ENCODE measurements at places on chromosomes 1 and 21.
A peak's percentile ranks its signal among the peaks of the same experiment; 100 is the strongest.

DNA sequence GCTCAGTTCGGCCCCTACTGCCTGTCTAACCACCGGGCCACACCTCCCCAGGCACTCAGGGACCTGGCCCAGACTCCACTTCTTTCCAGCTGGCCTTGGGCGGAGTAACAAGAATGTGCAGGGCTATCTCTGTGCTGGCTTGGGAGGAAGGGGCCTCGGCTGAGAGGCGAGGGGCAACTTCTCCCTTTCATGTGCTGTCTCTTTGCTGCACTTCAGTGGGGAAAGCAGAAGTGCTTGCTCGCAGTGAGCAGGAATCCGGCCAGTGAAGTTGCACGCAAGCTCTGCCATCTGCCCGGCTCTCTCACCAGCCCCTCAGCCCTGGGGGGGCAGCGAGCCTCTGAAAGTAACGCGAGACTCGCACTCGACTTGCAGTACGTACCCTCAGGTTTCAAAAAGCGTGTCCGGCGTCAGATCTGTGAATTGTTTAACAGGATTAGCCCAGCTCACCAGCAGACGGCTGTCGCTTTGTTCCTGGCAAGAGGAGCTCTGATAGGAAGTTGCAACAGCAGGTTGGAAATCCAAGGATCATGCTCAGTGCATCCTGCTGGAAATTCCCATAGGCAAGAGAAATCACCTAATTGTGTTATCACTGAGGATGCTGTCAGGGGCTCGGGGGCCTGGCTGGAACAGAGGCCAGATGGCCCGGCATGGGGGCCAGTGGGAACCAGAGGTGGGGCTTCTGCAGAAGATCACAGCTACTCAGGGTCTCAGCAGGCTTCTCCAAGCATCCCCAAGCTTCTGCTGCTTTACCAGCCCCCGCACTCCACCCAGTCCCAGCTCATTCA is 221.1 kb downstream of the NPHP4 start:
- no peak for DNase-seq

DNA sequence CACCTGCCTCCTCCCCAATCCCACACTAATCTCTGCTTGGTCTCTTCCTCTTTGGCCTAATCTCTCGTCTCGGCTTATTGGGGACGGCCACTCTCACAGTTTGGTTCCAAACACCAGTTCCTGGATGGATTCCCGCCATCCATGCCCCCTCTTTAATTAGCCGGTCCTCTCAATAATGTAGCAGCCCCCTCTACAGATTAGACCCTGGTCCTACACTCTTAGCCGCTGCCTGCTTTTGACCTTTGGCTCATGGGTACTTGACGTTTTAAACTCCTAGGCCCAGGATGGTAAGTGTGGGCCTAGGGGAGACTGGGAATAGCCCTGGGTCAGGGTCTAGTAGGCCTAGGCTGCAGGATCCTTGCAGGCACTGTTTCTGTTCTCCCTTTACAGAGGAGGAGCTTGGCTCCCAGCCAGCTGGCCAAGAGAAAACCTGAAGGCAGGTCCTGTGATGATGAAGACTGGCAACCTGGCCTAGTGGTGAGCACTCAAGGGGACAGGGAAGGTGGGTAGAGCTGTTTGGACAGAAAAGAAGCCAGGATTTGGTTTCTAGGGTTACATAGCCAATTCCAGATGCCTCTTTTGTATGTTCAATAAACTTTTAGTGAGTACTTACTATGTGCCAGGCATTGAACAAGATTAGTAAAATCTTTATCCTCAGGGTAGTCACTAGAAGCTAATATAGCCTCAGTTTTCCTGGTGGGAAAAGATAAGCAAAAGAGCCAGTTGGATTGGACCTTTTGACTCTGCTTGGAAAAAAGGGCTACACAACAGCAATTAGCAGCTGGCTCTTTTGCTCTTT is 758 bp downstream of the RAD54L start:
- DNase-seq: no peak

GRCh38 chr1:181660621-181661020 is 177.3 kb downstream of the CACNA1E start:
- no peak for DNase-seq

DNA sequence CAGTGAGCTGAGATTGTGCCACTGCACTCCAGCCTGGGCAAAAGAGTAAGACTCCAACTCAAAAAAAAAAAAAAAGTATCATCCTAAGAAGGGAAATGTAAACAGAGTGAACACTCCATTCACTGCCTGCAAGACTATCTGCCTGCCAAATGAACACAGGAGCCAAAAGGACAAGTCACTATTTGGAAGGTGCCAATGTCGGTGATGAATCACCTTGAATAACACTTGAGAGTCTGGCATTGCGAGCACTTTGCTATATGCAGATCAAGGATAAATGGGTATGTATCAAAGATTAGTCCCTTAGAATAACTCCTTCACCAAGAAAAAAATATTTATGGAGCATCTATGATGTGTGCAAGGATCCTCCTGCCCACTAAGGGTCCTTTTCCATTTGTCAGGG is 6.6 kb downstream of the UBR4 start:
- DNase-seq: peak; percentile 14

GRCh38 chr1:183636334-183636682 is 725 bp upstream of the ARPC5 start:
- no peak for DNase-seq

- DNase-seq: no peak
These were observed 15.7 kb upstream of the NRIP1 start for GRCh38 chr21:15080526-15080925.

DNA sequence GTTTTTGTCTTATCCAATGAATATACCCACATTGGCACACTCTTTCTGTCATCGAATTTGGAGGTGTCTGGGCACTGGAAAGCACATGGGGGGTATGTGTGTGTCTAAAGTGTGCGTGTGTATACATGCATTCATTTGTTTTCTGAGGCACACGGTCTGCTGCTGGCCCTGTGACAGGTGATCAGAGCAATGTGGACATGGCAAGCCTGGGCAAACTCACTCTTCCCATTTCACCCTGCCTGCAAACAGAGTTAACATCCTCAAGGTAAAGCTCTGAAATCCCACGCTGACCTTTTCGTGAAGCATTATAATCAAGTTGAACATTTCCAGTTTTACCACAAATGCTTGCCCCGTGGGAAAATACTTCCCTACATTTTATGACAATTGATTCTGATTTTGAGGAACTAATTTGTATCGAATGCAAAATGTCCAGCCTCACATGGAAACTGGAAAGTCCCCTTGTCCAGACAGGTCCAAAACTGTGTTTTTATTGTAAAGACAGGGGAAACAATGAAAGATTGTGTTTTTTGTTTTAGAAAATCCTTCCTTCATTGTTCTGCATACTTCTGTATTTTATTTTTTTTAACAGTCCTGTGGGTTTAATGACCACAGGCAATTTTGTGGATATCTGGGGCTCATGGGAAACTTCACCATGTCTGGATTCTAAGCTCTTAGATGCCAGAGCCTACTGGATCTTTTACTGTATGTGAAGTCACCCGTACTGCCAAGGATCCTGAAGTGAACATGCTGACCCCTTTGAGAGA is 160.9 kb downstream of the PBX1 start:
- no peak for DNase-seq

DNA sequence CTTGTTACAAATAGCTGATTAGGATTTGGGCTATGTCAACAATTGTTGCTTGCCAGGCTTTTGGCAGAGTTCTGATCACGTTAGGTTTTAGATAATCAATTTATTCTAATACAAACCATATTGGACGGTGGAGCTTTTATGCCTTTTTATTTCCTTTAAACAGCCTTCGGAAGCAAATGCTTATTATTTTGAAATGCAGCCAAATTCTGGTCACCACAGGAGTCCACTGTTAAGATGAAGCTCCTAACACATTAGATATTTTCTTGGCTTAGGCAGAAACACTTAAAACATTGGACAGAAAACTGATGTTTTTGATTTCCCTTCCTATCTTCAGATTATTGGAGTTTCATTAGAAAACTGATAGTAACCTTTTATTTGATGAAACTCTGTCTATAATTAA is 82.9 kb downstream of the CENPF start:
- peak; percentile 11 for DNase-seq

DNA sequence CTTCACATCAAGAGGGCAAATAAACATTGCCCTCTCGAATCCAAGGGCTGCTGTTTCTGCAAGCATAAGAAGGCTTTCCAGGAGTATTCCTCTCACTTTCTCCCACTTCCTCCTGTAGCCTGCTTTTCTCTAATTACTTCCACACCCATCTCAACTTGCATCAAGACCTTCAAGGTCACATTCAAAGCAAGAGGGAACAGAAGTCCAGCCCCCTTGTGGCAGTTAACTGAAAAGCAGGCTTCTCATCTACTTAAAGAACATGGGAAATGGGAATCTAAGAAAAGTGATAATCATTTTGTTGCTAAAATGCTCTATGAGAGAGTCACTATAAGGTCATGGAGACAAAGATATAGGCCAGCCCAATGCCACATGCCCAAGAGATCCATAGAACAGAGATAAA is 874.4 kb downstream of the KCNT2 start:
- no peak for DNase-seq

DNA sequence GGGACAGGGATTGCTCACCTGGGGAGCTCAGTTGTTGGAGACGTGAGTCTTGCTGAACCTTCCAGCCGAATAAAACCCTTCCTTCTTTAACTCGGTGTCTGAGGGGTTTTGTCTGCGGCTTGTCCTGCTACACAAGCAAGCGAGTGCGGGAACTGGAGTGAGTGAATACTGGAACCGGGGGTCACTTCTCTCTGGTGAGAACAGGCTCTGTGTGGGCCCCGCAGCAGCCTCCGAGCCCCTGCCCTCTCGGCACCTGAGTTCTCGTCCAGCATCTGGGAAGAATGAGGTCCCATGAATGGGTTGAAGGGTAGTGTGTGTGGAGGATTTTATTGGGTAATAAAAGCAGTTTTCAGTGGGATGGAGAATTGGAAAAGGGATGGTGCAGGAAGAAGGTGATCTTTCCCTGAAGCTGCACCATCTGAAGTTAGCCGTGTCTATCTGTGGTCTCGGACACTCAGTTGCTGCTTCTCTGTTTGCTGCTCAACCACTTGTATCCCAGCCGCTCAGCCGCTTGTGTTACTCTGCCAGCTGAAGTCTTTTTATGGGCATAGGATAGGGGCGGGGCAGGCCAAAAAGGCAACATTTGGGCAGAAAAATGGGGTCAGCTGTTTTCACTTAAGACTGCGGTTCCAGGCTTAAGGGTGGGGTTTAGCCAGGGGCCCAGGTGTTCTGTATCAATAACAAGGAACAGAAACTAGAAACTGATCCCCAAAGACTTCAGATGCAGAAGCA is 450.6 kb upstream of the CAMK1G start:
- DNase-seq: no peak

DNA sequence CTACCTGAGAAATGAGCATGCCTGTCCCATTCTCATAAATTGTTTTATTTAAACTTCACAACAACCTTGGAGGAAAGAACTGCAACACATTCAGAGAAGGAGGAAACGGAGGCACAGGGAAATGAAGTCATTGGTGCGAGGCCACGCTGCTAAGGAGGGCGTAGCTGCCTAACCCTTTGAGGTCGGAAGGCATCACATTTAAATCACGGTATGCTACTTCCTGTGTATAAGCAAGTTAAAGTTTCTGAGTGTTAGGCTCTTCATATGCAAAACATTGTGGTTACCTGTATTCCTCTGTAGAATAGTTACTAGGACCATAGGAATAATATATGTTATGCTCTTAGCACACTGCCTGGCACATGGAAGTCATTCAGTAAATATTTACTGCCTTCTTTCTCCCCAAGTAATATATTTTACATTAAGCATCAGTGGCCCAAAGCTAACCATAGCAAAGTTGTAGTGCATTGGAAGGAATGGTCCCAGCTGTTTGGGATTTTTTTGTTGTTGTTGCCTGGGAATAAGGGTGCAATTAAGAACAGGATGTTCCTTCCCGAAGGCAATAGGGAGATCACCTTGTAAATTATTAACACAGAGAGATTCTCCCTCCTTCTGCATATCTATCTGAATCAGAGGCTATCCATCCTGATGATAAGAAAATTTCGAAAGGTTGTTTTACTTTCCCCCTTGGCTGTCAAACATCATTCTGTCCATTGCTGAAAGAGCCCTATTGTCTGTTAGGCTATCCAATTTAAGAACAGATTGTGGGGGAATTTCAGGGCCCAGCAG is 192.2 kb upstream of the C8B start:
- DNase-seq: no peak

- DNase-seq: no peak
These were observed 28.5 kb downstream of the LRRC8B start for GRCh38 chr1:89553157-89553556.

- no peak for DNase-seq
These were observed 131.5 kb downstream of the HUNK start for GRCh38 chr21:32004291-32004690.

DNA sequence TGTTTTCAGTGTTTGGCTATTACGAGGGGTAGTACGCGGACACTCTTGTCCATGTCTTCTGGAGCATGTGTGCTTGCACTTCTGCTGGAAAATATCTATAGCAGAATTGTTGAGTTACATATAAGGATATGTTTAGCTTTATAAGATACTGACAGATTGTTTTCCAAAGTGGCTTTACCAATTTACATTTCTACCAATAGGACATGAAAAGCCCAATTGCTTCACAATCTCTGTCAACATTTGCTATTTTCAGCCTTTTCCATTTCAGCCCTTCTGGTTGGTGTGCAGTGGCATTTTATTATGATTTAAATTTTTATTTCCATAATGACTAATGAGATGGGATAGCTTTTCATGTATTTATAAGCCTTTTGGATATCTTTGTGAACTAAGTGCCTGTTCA is 6.3 kb upstream of the ANGPTL7 start:
- DNase-seq: no peak

GRCh38 chr1:243543501-243543900 is 287.7 kb downstream of the SDCCAG8 start:
- no peak for DNase-seq

DNA sequence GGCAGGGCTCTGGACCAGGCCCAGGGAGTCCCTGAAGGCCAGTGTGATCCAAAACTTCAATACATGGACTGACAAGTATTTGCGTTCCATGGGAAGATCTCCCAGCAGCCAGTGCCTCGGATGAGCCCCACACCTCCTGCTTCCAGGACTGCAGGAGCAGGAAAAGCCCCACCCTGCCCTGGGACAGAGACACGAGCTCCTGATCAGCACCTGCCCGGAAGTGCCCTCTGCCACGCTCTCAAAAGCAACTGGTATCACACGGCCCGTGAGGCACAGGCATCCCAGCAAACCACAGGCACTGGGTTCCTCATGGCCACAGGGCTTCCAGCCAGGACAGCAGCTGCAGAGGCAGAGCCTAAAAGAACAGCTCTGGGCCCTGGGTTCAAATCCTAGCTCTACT is 48.6 kb downstream of the ACOT7 start:
- no peak for DNase-seq

GRCh38 chr1:229368347-229368746 is 25.5 kb upstream of the CCSAP start:
- no peak for DNase-seq

- DNase-seq: no peak
These were observed 32.1 kb upstream of the SCYL3 start for GRCh38 chr1:169925505-169926482.

- DNase-seq: peak; percentile 34
These were observed 47.7 kb downstream of the POU2F1 start for GRCh38 chr1:167268347-167268787.

- no peak for DNase-seq
These were observed 172.7 kb upstream of the FGGY start for GRCh38 chr1:59124166-59124565.

- DNase-seq: no peak
These were observed 24.4 kb upstream of the DYRK1A start for GRCh38 chr21:37342046-37342632.

GRCh38 chr1:155003227-155003765 is 694 bp downstream of the ZBTB7B start:
- no peak for DNase-seq

- no peak for DNase-seq
These were observed 102.6 kb downstream of the ADSS2 start for GRCh38 chr1:244349103-244349531.

GRCh38 chr21:15367061-15367626 is 302.3 kb upstream of the NRIP1 start:
- DNase-seq: no peak
